Upper lobe of right lung (tissue), 1 donor: ENCODE measurements at places on chromosomes 1 and 21. TPM values are rescaled to one million over a fixed set of nuclear protein-coding genes. Genes with fewer than 3 reads are reported as not detected.

Gene C4BPB
- total RNA-seq, result 6.6 TPM

DNA sequence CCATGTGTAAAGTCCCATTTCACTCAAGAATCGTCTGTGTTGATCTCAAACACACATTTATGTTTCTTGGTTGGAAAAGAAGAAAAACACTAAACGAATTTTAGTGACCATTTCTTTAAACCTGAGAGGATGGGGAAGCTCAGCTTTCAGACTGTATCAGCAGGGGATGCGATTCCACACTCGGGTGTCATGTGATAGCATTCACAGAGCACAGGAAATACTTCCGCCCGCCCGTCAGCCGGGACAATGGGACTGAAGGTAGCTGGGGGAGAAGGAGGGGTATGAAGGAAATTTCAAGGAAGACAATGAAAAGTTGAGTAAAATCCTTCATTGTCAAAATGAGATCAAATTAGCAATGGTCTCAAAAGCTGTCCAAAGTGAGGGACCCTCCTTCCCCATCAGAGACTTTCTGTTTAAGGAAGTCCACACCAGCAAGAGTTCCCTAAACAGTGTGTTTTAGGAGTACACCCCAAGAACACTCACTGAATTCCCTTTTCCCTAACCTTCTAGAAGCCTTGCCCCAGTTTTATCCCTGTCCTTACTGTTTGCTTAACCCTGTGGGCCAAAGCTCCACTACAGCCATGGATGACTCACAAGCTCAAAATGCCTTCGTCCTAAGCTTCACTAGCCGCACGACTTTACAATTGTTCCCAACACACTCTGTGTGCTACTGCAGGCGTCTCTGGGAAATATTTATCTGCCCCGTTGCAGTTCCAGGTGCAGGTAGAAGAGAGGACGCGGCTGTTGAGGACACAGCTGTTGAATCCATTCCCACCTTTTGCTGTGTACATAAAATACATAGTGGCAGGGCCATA, 51.4 kb upstream of the SIM2 start:
- H3K4me1 ChIP-seq, result no peaks in the 10 kb centered on the region
- no peak overlapping the region for H3K27ac ChIP-seq
- no peak overlapping the region for H3K4me3 ChIP-seq
- H3K36me3 ChIP-seq, result no peaks in the 10 kb centered on the region

Gene AJAP1
- total RNA-seq, result 0.52 TPM

Gene KLHL21
- total RNA-seq, result 21.8 TPM

GRCh38 chr1:206742719-206743383, 27.7 kb upstream of the IL19 start:
- peaks cover 7% of the 10 kb centered on the region for H3K4me1 ChIP-seq
- no peak for DNase-seq
- H3K36me3 ChIP-seq, result no peaks in the 10 kb centered on the region
- no peak overlapping the region for H3K27ac ChIP-seq
- H3K4me3 ChIP-seq, result no peak overlapping the region

Gene RIPPLY3
- not detected for total RNA-seq

- H3K4me3 ChIP-seq, result no peak overlapping the region
- H3K4me1 ChIP-seq, result peaks cover 8% of the 10 kb centered on the region
- H3K27me3 ChIP-seq, result no peaks in the 10 kb centered on the region
- no peak overlapping the region for H3K27ac ChIP-seq
- H3K36me3 ChIP-seq, result no peaks in the 10 kb centered on the region
These were observed 8.6 kb upstream of the EPHA2 start for GRCh38 chr1:16164213-16165072.

Gene CYP4X1
- total RNA-seq, result 6.8 TPM

GRCh38 chr1:29756901-29757725, 520.8 kb downstream of the PTPRU start:
- no peaks in the 10 kb centered on the region for H3K36me3 ChIP-seq
- H3K27ac ChIP-seq, result no peak overlapping the region
- no peak for DNase-seq
- H3K4me3 ChIP-seq, result no peak overlapping the region
- no peaks in the 10 kb centered on the region for H3K4me1 ChIP-seq
- H3K27me3 ChIP-seq, result peaks cover 8% of the 10 kb centered on the region

GRCh38 chr1:197140121-197140520, 6.3 kb downstream of the ASPM start:
- no peaks in the 10 kb centered on the region for H3K36me3 ChIP-seq
- no peak overlapping the region for H3K4me3 ChIP-seq
- no peak overlapping the region for H3K27ac ChIP-seq
- no peaks in the 10 kb centered on the region for H3K27me3 ChIP-seq
- no peak for DNase-seq

- DNase-seq, result no peak
- no peaks in the 10 kb centered on the region for H3K36me3 ChIP-seq
- H3K27me3 ChIP-seq, result no peaks in the 10 kb centered on the region
- peak overlapping the region; percentile 84 for H3K4me3 ChIP-seq
- H3K4me1 ChIP-seq, result peaks cover 32% of the 10 kb centered on the region
- peak overlapping the region; percentile 94 for H3K27ac ChIP-seq
These were observed 480 bp downstream of the DPYD start for GRCh38 chr1:97920276-97920831.

DNA sequence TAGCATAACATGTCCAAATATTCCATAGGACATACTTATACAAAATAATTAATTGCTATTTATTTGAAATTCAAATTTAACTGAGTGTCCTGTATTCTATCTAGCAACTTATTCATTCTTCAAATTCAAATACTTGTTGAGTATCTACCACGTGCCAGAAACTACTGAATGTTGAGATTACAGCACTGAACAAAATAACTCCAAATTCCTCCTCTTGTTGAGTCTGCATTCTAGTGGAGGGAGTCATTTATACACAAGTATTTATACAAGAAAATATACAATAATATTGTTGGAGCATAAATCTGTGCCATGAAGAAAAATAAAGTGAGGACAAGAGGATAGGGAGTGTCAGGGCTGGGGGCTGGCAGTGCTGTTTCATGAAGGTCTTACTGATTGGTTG, 43.7 kb upstream of the CDC42BPA start:
- H3K27me3 ChIP-seq, result no peaks in the 10 kb centered on the region
- DNase-seq, result no peak
- no peak overlapping the region for H3K27ac ChIP-seq

GRCh38 chr1:200971428-200971903, 52.0 kb downstream of the KIF21B start:
- H3K36me3 ChIP-seq, result no peaks in the 10 kb centered on the region
- no peak for DNase-seq
- H3K27me3 ChIP-seq, result no peaks in the 10 kb centered on the region
- H3K27ac ChIP-seq, result no peak overlapping the region
- peaks cover 4% of the 10 kb centered on the region for H3K4me1 ChIP-seq

Gene FAM151A
- total RNA-seq, result not detected

- H3K27ac ChIP-seq, result no peak overlapping the region
- peaks cover 37% of the 10 kb centered on the region for H3K4me1 ChIP-seq
- H3K4me3 ChIP-seq, result no peak overlapping the region
- H3K36me3 ChIP-seq, result peaks cover 35% of the 10 kb centered on the region
These were observed 52.7 kb downstream of the PLPP3 start for GRCh38 chr1:56526571-56527174.

GRCh38 chr1:224433041-224433691, 1.4 kb downstream of the WDR26 start:
- H3K27ac ChIP-seq, result peak overlapping the region; percentile 98
- peaks cover 44% of the 10 kb centered on the region for H3K4me1 ChIP-seq
- no peaks in the 10 kb centered on the region for H3K27me3 ChIP-seq
- DNase-seq, result no peak
- H3K4me3 ChIP-seq, result peak overlapping the region; percentile 81
- peaks cover 26% of the 10 kb centered on the region for H3K36me3 ChIP-seq

GRCh38 chr1:211145944-211146343, 12.0 kb upstream of the KCNH1 start:
- H3K27ac ChIP-seq, result no peak overlapping the region
- no peak for DNase-seq

Gene ATP6V1G3
- total RNA-seq, result not detected

GRCh38 chr1:70387507-70387906, 23.6 kb upstream of the CTH start:
- no peaks in the 10 kb centered on the region for H3K27me3 ChIP-seq
- H3K4me3 ChIP-seq, result no peak overlapping the region
- no peaks in the 10 kb centered on the region for H3K4me1 ChIP-seq
- no peaks in the 10 kb centered on the region for H3K36me3 ChIP-seq
- no peak for DNase-seq

DNA sequence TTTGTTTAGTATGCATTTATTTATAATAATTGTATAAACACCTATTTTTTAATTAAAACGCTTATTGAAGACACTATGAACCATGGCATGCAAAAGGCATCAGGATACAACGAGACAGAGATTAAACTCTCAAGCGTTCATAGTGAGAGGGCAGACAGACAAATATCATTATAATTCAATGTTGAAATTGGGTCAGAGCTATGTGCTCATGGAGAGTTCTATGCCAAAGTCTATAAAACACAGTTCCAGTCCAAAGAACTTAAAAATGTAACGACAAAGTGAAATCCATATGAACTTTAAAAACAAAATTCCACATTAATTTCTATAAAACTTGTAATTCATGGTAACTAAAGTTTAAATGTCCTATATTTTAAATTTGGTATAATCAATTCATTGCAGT, 724.0 kb downstream of the LTN1 start:
- no peaks in the 10 kb centered on the region for H3K27me3 ChIP-seq
- H3K4me3 ChIP-seq, result no peak overlapping the region
- H3K4me1 ChIP-seq, result no peaks in the 10 kb centered on the region
- no peak for DNase-seq
- H3K36me3 ChIP-seq, result no peaks in the 10 kb centered on the region
- no peak overlapping the region for H3K27ac ChIP-seq
